ENCODE measurements at places on chromosomes 6 and 20. TPM values are rescaled to one million over a fixed set of nuclear protein-coding genes. Genes with fewer than 3 reads are reported as not detected.

JPH2 gene
- 0.78 TPM for total RNA-seq

DNA sequence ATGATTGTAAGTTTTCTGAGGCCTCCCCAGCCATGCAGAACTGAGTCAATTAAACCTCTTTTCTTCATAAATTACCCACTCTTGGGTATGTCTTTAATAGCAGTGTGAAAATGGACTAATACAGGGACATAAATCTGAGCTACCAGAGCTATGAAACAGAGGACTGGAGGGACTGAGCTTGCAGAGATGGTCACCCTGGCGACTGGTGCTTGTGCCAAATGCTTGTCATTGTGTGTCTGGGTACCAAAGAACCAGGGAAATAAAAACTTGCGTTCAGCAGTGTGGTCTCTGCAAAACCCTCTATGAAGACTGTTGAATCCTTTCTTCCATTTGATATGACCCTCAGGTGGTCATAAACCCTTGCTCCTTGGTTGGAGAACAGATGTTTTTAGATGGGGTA lies 105.1 kb upstream of the PRL start:
- H3K36me3 ChIP-seq = no peaks in the 10 kb centered on the region
- peaks cover 2% of the 10 kb centered on the region for H3K4me1 ChIP-seq
- no peak for DNase-seq
- H3K27me3 ChIP-seq = no peaks in the 10 kb centered on the region
- no peak overlapping the region for H3K27ac ChIP-seq

EYA4 gene
- 0.21 TPM for total RNA-seq

GRCh38 chr6:140970485-140970884 lies 1162.2 kb upstream of the GJE1 start:
- H3K27me3 ChIP-seq = no peaks in the 10 kb centered on the region
- H3K4me1 ChIP-seq = no peaks in the 10 kb centered on the region
- H3K27ac ChIP-seq = no peak overlapping the region
- H3K4me3 ChIP-seq = no peak overlapping the region
- no peaks in the 10 kb centered on the region for H3K36me3 ChIP-seq
- DNase-seq = no peak

TTI1 gene
- total RNA-seq = 48.7 TPM

GRCh38 chr6:37106982-37107491 lies 62.9 kb upstream of the PIM1 start:
- H3K4me3 ChIP-seq = no peak overlapping the region
- no peak overlapping the region for H3K27ac ChIP-seq
- peaks cover 24% of the 10 kb centered on the region for H3K36me3 ChIP-seq
- H3K27me3 ChIP-seq = no peaks in the 10 kb centered on the region
- DNase-seq = no peak

DNA sequence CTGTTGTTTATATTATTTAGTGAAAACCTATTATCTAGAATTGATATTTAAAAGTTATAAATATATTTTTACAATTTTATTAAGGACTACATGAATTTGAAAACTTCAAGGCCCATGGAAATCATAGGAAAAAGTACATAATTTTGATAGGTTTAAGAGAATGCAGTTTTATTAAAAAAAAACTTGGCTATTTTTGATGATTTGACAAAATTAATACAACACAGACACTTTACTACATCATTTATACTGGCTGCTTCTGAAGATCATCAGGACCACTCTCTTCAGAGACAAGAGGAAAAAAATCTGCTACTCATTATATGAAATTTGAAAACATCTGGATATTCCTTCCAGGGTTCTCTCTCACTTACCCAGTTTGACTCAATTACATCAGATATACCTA lies 637.7 kb downstream of the BCKDHB start:
- H3K36me3 ChIP-seq = no peaks in the 10 kb centered on the region
- no peak for DNase-seq
- H3K27ac ChIP-seq = no peak overlapping the region

TMX4 gene
- total RNA-seq = 7.5 TPM

VGLL2 gene
- 0.12 TPM for total RNA-seq

RREB1 gene
- 29.1 TPM for total RNA-seq

DNA sequence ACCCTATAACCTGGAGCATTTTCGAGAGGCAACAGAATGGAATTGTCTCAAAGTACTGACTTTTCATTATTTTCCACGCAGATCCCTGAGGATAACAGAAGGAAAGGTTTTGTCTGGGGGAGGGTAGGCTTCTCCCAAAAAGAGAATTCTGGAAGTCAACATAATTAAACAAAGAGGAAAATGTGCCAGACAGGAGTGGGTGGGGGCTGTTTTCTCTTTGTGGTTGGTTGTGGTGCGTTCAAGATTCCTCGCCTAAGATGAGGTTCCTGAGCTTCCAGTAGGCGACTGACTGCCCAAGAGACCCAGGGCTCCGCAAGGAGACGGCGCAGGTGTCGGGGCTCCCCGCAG lies 70.4 kb downstream of the SOX4 start:
- H3K27me3 ChIP-seq = peaks cover 20% of the 10 kb centered on the region
- peaks cover 22% of the 10 kb centered on the region for H3K4me1 ChIP-seq
- no peaks in the 10 kb centered on the region for H3K36me3 ChIP-seq
- H3K4me3 ChIP-seq = peak overlapping the region; percentile 87
- DNase-seq = peak; percentile 40

SYS1 gene
- 21.5 TPM for total RNA-seq

- DNase-seq = no peak
- H3K27ac ChIP-seq = no peak overlapping the region
- H3K27me3 ChIP-seq = no peaks in the 10 kb centered on the region
- H3K4me1 ChIP-seq = peaks cover 9% of the 10 kb centered on the region
These were observed 41.1 kb upstream of the NEDD9 start for GRCh38 chr6:11273406-11274065.

- H3K27ac ChIP-seq = no peak overlapping the region
- H3K36me3 ChIP-seq = no peaks in the 10 kb centered on the region
- H3K4me1 ChIP-seq = peaks cover 12% of the 10 kb centered on the region
- no peak for DNase-seq
- no peaks in the 10 kb centered on the region for H3K27me3 ChIP-seq
These were observed 83.4 kb downstream of the PRDM1 start for GRCh38 chr6:106169517-106169916.

DNA sequence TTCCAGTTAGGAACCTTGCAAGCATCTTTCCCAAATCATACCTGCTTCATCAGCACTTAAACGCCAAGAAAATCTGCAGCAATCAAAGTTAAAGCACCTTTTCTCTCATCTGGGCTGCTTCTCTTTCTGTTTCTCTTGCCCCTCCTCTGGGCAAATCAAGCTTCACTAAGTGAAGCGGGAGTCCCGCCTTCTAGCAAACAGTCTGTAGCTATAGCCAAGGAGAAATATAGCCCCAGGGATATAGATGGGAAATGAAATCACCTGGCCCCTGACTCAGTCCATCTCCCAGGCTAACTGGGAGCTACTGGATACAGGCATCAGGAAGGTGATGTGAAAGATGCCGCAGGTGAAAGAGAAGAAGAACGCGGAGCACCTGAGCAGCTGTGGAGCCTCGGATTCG lies 481.9 kb downstream of the C6orf118 start:
- no peaks in the 10 kb centered on the region for H3K36me3 ChIP-seq
- no peaks in the 10 kb centered on the region for H3K4me1 ChIP-seq
- H3K27me3 ChIP-seq = no peaks in the 10 kb centered on the region
- no peak for DNase-seq

GRCh38 chr20:7911586-7912330 lies 28.5 kb downstream of the HAO1 start:
- H3K4me1 ChIP-seq = no peaks in the 10 kb centered on the region
- no peak overlapping the region for H3K27ac ChIP-seq
- no peaks in the 10 kb centered on the region for H3K27me3 ChIP-seq
- no peaks in the 10 kb centered on the region for H3K36me3 ChIP-seq
- H3K4me3 ChIP-seq = no peak overlapping the region

DCBLD1 gene
- 25.7 TPM for total RNA-seq

- H3K27ac ChIP-seq = no peak overlapping the region
- no peak for DNase-seq
- H3K4me1 ChIP-seq = no peaks in the 10 kb centered on the region
- H3K36me3 ChIP-seq = no peaks in the 10 kb centered on the region
- no peaks in the 10 kb centered on the region for H3K27me3 ChIP-seq
- no peak overlapping the region for H3K4me3 ChIP-seq
These were observed 62.4 kb upstream of the RNF146 start for GRCh38 chr6:127204281-127204680.
